ENCODE measurements at places on chromosomes 5 and 9. TPM values are rescaled to one million over a fixed set of nuclear protein-coding genes. Genes with fewer than 3 reads are reported as not detected.
A peak's percentile ranks its signal among the peaks of the same experiment; 100 is the strongest.

GRCh38 chr9:97794666-97795065 is 58.4 kb upstream of the FOXE1 start:
- no peak for DNase-seq

- DNase-seq: no peak
Measured at GRCh38 chr9:131028931-131029573, 20.1 kb downstream of the LAMC3 start.

DNA sequence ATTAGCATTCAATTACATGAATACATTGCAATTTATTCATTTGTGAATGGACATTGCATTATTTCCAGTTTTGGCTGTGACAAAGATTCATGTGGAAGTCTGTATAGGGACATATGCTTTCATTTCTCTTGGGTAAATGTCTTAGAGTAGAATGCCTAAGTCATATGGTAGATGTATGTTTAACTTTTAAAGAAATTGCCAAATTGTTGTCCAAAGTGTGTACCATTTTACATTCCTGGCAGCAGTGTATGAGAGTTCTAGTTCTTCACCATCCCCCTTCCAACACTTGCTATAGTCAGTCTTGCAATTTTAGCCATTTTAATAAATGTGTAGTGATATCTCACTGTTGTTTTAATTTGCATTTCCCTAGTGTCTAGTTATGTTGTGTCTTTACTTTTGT is 122.2 kb downstream of the TMC1 start:
- no peak for DNase-seq

The TGFBR1 gene
- total RNA-seq: 37.4 TPM

- no peak for DNase-seq
Measured at GRCh38 chr9:101582553-101582952, 12.2 kb downstream of the PPP3R2 start.

DNA sequence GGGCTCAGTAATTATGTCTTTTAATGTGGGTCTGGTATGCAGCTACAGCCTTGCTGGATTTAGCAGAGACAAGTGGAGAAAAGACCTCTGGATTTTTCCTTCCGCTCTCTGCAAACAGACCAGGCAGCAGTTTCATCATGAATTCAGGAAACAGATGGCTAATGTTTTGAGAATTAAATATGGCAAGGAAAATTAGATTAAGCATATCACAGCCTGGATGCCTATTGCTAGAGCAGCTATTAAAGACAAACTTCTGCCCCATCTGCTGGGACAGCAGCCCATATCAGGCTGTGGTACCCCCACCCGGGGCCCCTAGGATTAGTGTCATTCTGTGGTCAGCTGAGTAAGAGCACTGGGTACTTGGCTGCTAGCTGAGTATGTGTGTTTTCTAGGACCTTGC is 6.2 kb downstream of the SKP2 start:
- no peak for DNase-seq

DNA sequence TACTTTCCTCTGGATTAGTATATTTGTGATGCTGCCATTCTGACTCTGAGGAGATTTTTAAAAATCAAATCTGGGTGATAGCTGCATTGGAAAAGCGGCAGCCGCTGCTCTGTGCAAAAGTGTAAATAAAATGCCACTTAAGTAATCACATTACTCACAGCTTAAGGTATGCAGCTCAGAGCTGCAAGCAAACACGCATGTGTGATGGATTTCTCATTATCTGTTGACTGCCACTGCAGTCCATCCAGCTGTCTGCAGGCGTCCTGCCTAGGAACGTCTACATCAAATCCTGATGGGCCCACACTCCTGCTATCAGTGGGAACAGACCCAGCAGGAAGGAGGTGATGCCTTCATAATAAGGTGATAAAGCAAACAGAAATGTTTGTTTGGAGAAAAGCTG is 216.9 kb downstream of the SPOCK1 start:
- no peak for DNase-seq

- no peak for DNase-seq
Measured at GRCh38 chr5:45796959-45797553, 100.9 kb upstream of the HCN1 start.

DNA sequence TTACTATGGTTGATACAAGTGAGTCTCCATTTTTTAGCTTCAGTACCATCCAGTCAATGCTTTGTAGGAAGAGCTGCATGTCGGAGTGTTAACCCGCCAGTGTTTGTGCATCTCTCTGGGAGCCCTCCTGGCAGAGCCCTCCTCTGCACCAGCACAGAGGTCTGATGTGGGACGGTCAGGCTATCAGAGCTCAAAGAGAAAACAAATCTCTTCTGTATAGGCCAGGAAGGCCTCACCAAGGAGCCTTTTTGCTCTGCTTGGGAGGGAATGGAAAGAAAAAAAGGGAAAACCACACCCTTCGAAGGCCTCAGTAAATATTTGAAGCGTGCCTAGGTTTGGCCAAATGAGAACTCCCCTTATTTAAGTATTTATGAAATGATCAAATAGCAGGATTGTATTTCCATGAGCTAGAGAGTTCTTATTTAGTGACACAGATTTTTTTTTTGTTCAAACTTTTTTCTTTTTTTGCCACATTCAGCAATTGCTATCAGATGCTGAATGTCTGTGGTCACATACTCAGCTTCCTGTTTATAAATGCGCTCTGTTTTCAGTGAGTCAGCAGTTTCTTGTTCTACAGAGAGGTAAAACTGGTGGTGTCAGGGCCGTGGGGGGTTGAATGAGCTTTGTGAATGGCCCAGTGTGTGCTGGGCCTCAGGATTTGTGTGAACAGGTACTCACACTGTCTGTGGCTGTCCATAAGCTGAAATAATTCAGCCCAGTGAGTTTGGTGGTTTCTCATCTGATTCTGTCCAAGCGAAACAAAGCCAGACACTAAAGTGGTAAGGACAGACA is 226.6 kb downstream of the SNX18 start:
- peak; percentile 35 for DNase-seq

The ADAMTS16 gene
- total RNA-seq: 1.6 TPM

DNA sequence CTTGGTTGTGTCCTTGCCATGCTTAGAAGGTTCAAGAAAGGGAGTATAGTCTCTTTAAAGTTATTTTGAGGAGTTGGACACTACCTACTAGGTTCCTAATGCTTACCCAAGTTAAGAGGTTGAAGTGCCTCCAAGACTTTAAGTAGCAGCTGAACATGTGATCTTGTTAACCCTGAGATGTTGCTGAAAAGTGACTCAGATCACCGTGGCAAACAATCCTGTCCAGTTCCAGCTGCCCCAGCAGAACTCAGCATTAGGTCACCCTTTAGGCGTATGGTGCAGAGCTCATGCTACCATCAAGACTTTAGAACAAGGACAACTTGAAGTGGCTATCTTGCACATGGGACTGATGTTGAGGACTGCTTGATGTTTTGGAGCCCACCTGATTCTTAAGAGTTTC is 22.5 kb downstream of the ZNF462 start:
- no peak for DNase-seq
